Urinary bladder (tissue), 4 donors: ENCODE measurements at places on chromosomes 2 and 18.

- no peak for DNase-seq
These were observed 273.1 kb downstream of the PLCL1 start for GRCh38 chr2:198077477-198077876.

- DNase-seq = no peak
These were observed 19.9 kb downstream of the ASB18 start for GRCh38 chr2:236244256-236244655.

DNA sequence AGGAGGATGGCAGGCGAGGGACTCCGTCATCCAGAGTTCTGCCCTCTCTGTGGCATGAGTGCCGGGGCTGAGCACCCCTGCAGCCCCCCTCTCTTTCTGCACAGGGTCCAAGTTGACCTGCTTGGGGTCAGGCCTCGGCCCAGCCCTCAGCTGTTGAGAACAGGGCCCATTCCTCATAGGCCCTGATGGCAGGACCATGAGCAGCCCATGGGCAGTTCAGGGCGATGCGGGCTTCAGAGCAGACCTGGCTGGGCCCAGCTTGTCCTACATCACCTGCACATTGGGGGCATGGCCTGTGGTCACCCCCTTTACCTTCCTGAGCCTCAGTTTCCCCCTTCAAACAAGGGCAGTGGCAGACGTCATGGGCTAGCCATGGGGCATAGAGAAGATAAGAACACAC is 238.1 kb downstream of the SEPTIN10 start:
- no peak for DNase-seq

DNA sequence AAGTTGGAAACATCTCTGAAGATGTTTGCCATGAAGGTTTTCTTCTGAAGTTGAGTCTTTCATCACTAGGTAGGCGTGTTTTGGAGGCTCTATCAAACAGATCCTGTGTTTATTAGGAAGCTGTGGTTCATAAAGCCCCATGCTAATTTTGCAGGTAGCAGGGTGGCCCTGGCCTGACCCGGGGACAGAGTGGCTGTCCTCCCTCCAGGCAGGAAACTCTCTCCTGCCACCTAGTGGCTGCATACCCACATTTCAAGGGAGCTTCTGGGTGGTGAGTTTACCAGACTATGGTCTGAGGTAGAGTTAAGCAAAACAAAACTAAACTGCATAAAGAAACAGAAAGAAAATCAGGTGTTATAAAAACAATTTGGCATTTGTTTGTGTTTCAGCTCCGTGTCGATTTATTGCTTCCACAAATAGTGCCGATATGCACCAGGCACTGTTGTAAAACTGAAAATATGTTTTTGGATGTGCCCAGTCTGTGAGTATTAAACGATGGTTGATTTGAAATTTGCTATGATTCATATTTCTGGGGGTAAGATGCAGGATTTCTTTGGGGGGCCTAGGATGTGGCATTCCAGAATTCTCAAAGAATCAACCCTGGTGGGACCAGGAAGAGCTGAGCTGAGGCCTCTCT is 26.0 kb upstream of the IL37 start:
- no peak for DNase-seq

- DNase-seq = no peak
These were observed 3.6 kb downstream of the SOX11 start for GRCh38 chr2:5695654-5696403.
